ENCODE measurements at places on chromosomes 7 and 10.

GRCh38 chr10:108443636-108444035 is 1279.1 kb upstream of the SORCS1 start:
- DNase-seq = no peak

- no peak for DNase-seq
Observed at GRCh38 chr10:60480865-60481563, 91.3 kb upstream of the ANK3 start.

GRCh38 chr10:60260321-60260720 is 129.4 kb downstream of the ANK3 start:
- no peak for DNase-seq

DNA sequence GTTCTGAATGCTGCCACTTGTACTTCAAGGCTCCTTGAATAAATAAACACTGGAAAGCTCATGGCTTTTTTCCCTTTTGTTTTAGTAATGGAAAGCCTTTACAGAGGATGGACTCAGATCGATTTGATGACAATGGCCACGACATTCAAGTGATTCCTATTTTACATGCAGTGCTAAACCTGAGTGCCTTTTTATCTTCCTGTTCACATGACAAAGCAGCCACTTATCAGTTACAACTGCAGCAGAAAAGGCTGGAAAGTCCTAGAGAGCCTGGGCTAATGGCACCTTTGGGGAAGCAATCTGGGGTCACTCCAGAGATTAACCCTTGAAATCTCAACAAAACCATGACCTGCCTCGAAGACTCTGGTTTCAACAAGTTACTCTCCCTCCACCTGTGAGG is 249.0 kb upstream of the AUTS2 start:
- DNase-seq = no peak

DNA sequence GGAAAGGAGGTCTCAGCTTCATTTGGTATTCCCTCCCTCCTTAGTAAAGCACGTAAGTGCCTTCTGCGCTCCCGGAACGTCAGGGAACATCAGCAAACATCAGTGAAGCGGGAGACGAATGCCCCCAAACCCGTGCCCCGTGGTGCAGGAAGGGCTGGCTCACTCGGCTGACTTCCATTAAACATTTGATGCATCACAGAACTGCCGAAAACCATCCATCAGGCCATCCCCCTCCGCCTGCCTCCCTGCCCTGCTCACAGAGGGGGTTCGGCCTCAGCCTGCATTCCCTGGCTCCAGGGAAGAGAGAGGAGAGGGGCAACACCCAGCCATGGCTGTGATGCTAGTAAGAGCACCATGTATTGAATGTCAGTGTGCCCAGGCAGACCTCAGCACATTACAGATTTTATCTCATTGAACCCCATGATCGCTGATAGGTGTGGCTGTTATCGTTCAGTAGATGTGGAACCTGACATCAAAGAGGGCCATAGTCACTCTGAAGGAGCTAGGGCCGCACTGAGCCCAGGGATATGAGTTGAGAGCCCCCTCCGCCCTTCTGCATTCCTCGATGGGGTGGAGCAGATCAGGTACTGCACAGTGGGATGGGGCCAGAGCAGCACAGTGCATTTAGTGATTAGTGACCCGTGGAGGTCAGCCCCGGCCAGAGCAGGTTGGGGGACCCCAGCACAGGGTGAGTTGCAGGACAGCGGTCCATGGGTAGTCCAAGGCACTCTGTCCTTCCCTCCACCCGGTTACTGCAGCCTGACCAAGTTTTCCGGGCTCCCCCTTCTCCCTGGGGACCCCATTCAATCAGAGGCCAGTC is 146.4 kb downstream of the RPS24 start:
- no peak for DNase-seq

DNA sequence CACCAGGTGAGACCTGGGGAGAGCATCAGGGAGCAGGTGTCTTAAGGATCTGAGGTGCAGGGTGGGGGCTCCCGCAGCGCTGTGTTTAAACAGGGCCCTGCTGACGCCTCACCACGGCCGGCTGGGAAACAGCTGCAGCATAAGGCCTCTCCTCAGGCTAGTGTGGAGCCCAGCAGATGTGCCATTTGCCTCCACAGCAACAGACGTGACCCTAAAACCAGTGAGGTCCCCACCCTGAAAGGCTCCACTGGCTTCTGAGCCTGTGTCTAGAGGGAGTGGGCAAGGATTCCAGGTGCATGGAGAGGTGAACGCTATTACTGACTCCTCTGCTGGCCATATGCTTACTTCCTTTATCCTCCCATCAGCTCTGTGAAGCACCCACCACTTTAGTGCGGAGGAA is 47.8 kb downstream of the SYPL1 start:
- DNase-seq = no peak

DNA sequence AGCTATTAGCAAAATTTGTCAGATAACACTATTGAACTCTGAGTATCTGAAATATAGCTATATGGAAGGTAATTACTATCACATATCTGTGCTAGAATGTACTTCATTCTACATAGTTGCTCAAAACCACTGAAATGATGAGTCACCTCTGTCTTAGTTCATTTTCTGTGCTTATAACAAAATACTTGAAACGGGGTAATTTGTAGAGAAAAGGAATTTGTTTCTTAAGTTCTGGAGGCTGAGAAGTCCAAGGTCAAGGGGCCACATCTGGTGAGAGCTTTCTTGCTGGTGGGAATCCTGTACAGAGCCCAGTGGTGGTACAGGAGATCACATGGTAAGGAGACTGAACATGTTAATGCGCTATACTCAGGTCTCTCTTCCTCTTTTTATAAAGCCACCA is 41.9 kb upstream of the TNKS2 start:
- no peak for DNase-seq

GRCh38 chr10:60955957-60956425 is 12.0 kb upstream of the RHOBTB1 start:
- DNase-seq = no peak

- no peak for DNase-seq
Observed at GRCh38 chr10:94005050-94005449, 11.3 kb downstream of the PLCE1 start.
